ENCODE measurements at places on chromosomes 11 and 22.

GRCh38 chr11:119196833-119197483 is 9.2 kb upstream of the CBL start:
- DNase-seq: peak; percentile 51

- no peak for DNase-seq
Measured at GRCh38 chr22:24986816-24987215, 34.3 kb downstream of the KIAA1671 start.

GRCh38 chr22:42343121-42343454 is 72.6 kb upstream of the TCF20 start:
- no peak for DNase-seq

DNA sequence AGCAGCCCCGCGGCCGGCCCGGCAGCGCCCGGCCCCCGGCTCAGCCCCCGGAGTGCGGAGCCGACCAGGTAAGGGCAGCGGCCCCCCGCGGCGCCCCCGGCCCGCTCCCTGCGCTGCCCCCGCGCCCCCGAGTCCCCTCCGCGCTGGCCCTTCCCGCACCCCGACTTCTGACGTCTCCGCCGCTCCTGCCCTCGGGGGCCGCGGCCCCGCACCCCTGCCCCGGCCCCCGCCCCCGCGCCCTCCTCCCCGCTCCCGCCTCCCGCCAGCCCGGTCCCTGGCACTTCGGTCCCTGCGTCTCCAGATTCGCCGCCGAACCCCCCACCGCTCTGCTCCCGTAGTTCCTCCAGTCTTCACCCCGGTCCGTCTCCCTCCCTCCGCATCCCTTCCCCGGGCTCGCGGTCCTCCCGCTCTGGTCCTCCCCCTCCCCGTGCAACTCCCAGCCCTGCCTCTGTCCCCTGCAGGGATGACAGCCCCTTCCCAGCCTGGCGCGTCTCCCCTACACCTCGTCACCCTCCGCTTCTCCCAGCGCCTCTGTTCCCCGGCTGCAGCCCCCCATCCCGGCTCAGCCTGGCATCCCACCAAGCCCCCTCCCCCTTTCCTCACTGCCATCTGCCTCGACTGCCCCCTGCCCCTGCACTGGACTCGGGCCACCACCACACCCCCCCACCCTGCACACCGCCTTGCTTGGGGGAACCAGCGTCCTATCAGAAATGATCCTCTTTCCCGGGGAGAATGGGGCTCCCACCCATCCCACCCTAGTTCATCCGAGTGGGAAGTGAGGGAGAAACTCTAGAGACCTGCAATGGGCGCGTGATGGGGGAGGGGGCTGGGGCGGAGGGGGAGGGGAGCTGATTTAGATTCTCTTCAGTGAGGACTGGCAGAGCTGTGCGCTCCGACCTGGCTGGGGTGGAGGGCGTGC is 531 bp downstream of the GRIK4 start:
- no peak for DNase-seq

DNA sequence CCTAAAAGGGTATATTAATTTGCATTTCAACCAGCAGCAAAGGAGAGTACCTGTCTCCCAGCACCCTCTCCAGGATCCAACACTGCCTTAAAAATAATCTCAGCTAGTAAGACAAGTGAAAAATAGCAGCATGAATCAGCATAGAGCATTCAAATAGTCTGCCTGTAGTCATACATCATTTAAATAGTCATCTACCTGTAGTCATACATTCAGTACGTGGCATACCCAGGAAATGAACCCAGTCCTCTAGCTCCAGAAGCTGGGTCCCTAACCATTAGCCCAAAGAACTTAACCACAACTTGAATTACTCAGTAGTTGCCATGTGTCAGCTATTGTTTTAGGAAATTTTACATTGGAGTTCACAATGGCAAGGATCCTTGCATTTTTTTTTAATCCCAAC is 9.3 kb downstream of the TENM4 start:
- DNase-seq: no peak

DNA sequence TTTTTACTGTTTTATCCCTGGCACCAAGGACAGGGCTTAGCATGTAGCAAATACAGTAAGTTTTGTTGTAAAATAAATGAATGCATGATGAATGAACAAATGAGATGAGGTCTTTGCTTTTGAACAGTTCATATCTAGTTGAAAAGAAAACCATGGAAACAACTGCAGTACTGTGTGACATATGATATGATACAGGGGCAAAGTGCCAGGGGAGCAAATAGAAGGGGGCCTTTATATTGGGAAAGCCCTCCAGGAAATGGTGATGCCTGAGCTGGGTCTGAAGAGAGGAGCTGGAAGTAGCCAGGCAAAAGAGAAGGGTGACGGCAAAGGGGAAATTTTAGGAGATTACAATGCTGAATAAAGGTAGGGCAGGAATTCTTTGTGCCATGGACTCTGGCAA is 63.8 kb upstream of the UCP3 start:
- DNase-seq: no peak

DNA sequence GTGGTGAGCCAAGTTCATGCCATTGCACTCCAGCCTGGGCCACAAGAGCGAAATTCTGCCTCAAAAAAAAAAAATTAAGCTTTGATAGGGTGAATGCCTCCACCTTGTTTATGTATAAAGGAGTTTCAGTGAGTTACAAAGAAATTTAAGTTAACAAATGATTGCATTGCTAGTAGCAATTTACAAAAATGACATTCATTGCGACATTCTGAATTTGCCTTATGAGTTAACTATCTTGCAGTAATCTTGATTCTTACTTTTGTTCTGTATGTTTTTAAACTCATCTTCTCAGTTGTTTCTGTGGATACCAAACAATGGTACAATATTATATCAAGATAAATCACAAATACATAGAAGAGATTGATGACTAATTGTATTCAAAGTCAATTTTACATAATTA is 207.0 kb downstream of the DDX10 start:
- no peak for DNase-seq

DNA sequence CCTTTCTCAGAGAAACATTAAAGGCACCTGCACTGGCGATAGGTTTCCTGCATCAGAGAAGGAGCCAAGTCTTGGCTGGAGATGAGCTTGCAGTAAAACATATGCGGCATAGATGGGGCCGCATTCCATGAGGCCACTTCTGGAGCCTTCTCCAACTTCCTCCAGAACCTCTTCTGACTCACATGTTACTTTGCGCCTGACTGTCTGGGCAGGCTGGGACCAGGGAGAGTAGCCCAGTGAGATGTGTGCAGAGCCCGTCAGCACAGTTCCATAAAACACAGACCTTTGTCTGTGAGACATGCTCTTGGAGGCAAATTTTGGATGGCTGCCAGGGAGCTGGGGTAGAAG is 55.4 kb upstream of the BID start:
- DNase-seq: no peak

GRCh38 chr11:113982306-113982705 is 7.4 kb downstream of the HTR3A start:
- DNase-seq: no peak

DNA sequence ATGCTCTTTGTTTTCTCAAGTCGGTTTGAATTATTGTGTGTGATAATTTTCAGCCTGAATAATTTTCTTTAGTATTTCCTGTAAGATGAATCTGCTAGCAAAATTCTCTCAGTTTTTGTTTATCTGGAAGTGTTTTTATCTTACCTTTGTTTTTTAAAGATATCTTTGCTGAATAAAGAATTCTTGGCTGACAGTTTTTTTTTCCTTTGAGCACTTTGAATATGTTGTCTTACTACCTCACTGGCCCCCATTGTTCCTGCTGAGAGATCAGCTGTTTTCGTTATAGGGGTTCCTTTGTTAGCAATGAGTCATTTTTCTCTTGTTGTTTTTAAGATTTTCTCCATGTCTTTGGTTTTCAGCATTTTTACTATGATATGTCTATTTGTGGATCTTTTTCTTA is 63.0 kb downstream of the HORMAD2 start:
- no peak for DNase-seq

DNA sequence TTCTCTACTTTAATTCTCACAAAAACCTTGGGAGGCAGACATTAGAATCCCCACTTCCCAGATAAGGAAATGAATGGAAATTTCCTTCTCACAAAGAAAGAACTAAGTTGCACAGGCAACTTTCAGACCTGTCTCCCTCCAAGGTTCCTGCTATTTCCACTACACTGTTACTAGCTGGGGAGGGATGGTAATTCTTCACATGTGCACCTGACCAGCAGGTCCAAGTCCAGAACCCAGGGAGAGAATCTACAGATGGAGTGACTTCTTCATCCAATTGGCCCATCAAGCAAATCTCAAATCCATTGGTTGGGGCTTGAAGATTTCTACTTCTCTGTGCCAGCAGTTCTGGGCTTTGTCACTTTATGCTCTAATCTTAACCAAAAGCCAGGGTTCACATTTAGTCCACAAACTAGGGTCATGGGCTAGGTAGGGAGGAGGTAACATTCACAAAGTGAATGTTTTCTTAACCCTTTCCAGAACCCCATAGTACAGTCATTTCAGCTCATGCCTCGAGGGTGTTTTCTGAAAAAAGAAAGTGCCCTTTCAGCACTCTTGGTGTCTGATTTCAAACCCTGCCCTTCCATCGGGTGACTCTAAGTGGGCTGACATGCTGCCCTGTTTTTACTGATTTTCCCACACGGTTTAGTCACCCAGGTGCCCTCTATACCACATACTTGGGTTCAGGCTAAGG is 2.7 kb downstream of the POU2AF1 start:
- peak; percentile 8 for DNase-seq

GRCh38 chr11:104653407-104653806 is 244.9 kb downstream of the CASP12 start:
- DNase-seq: no peak

GRCh38 chr11:662689-663274 is 25.7 kb downstream of the DRD4 start:
- peak; percentile 10 for DNase-seq

DNA sequence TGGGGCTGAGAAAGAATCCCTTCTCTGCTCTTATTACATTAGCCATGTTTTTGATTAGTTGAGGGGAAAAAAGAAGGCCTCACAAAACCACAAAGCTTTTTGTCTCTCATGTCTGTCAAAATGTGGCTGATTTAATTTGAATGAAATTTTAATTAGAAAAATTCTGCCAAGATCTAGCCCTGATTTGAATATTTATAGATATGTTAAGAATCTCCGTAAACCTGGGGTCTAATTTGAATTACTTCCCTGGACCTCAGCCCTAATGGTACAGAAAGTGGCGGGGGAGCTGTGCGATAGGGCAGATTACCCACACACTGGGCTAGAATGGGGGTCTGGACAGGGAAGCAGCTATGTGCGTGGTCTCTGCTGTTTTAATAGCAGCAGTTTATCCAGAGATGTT is 141.3 kb upstream of the TTC12 start:
- DNase-seq: no peak

DNA sequence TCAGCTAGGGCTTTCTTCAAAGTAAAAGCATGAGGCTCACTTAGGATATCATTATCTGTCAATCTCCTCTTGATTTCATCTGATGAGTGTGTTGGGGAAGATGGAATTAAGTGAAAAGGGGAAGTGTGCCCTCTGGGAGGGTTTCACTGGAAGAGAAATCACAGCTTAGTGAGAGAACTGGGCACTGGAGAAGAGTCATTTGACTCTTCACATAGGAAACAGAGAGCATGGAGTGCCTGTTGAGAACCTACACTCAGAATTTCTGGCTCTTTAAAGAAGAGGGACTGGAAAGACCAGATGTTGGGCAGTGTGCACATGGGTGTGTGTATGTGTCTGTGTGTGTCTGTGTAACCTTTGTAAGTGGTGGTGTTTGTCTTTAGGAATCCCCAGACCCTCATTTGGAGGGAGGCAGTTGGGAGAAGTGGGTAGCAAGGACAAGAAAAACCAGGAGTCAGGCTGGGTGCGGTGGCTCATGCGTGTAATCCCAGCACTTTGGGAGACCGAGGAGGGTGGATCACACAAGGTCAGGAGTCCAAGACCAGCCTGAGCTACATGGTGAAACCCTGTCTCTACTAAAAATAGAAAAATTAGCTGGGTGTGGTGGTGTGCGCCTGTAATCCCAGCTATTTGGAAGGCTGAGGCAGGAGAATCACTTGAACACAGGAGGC is 10.0 kb downstream of the STX3 start:
- DNase-seq: no peak

GRCh38 chr11:29217901-29218300 is 798.9 kb downstream of the KCNA4 start:
- DNase-seq: no peak

DNA sequence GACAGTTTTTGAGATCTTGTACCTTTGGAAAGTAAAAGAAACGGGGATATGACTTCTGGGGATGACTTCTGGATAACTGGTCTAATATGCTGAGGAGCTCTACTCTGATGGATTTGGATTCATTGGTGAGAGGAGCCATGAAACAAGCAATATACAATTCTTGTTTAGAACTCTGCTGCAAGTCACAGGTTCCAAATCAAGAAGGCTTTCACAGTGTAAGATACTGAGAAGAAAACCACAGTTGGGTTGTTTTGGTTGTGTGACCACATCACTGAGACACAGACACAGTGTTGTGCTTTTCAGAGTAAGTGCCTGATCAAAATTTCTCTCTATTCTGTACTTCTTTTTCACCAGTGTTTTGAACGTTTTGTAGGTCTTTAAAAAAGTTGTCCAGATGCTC is 13.1 kb upstream of the UCP2 start:
- no peak for DNase-seq

- peak; percentile 72 for DNase-seq
Measured at GRCh38 chr11:47216121-47216798, 1.5 kb downstream of the DDB2 start.

GRCh38 chr22:38049812-38050619 is 7.2 kb upstream of the PICK1 start:
- DNase-seq: no peak

DNA sequence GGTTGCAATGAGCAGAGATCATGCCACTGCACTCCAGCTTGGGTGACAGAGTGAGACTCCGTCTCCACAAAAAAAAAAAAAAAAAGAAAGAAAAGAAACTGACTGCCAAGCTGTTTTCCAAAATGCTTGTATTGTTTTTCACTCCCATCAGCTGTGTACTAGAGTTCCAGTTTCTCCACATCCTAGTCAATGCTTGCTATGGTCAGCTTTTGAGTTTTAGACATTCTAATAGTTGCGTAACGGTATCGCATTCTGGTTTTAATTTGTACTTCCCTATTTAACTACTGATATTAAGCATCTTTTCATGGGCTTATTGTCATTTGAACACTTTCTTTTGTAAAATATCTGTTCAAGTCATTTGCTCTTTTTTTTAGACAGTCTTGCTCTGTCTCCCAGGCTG is 55.7 kb downstream of the TSPAN18 start:
- DNase-seq: no peak

DNA sequence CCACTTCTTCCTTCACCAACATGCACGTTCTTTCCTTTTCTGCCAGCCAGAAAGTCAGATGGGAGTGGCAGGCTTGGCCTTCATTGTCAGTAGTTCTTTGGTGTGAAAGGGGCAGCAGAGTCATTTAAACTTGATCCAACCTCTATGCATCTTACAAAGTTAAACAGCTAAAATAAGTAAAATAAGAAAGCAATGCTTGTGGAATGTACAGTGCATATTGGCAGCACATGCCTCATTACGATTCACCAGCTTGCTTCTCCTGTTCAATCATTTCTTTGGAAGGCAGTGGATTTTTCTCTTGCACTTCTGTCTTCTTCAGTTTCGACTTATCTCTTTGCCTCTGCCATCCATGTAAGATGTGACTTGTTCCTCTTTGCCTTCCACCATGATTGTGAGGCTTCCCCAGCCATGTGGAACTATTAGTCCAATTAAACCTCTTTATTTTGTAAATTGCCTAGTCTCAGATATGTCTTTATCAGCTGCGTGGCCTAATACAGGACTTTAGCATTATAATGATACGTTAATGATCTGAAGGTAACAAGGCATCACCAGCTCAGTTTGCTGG is 14.8 kb downstream of the LGALS12 start:
- no peak for DNase-seq
